Activated CD8-positive, alpha-beta T cell treated with anti-CD3 and anti-CD28 coated beads for 36 hours (primary cell): ENCODE measurements at places on chromosomes 16 and 17. TPM values are rescaled to one million over a fixed set of nuclear protein-coding genes. Genes with fewer than 3 reads are reported as not detected.

Gene SDR42E1
- total RNA-seq, result 9.2 TPM

DNA sequence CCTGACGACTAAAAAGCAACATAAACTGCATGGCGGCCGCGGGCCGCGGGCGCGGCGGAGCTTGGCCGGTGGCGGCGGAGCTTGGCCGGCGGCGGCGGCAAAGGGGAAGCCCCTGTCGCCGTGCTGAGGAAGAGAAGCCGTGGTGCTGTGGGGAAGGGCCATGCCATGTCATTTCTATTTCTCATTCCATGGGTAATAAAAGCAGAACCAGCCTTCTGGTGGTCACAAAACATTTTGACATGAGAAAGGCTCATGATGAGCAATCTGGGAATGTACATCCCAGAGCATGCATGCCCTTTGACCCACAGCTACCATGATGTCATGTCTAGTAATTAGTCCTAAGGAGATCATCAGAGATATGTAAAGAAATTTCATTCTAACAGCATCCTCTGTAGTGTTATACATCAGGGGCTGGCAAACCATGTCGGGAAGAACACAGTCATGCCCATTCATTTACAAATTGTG is 23.9 kb upstream of the HEATR6 start:
- peak overlapping the region; percentile 62 for H3K4me3 ChIP-seq
- H3K4me1 ChIP-seq, result peaks cover 17% of the 10 kb centered on the region
- H3K27ac ChIP-seq, result no peak overlapping the region
- peak; percentile 45 for DNase-seq
- H3K27me3 ChIP-seq, result peaks cover 27% of the 10 kb centered on the region

- H3K36me3 ChIP-seq, result peaks cover 2% of the 10 kb centered on the region
- no peak overlapping the region for H3K4me3 ChIP-seq
- no peak for DNase-seq
- no peaks in the 10 kb centered on the region for H3K27me3 ChIP-seq
- no peak overlapping the region for H3K27ac ChIP-seq
These were observed 6.6 kb downstream of the ZNF19 start for GRCh38 chr16:71482569-71482968.

- H3K27me3 ChIP-seq, result peaks cover 6% of the 10 kb centered on the region
- no peak overlapping the region for H3K27ac ChIP-seq
- no peak for DNase-seq
- H3K4me3 ChIP-seq, result no peak overlapping the region
- H3K36me3 ChIP-seq, result no peaks in the 10 kb centered on the region
- no peaks in the 10 kb centered on the region for H3K4me1 ChIP-seq
These were observed 69.6 kb downstream of the RBFOX3 start for GRCh38 chr17:79541056-79541850.

DNA sequence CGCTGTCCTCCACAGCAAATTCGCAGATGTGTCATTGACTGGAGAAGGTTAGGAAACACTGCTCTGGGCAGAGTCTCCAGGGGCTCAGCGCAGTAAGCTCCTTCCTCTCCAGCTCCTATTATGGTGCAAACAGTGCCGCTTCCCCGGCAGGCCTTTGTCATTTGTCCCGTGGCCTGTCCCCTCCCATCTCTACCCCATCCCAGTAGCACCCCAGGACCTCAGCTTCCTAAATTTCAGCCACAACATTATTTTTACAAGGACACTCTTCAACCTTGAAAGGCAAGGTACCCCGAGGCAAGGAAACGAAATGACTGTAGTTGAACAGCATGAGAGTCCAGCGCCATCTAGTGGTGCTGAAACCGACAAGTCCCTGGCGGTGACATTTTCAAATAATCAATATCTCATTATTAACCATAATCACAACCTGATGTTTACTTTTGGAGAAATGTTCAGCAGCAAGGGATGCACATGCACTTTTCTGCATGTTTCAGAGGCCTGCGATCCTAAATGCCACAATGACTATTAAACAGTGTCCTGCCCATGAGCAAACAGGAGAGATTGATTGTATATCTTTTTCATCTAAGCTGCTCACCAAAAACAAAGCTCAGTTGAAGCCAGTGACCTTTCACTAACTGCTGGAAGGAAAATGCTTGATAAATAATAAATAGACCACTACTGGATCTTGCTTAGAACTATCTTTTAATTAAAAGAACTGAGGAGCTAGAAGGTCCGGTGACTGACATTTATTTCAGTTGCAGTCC is 16.5 kb downstream of the MRPS23 start:
- no peak overlapping the region for H3K27ac ChIP-seq
- peaks cover 4% of the 10 kb centered on the region for H3K36me3 ChIP-seq
- no peaks in the 10 kb centered on the region for H3K27me3 ChIP-seq
